Activated naive CD8-positive, alpha-beta T cell treated with anti-CD3 and anti-CD28 coated beads, Interleukin-2, amount 10 ng/mL, durations not matched to agents 7 days and 5 days (primary cell): ENCODE measurements at places on chromosomes 3 and 15. TPM values are rescaled to one million over a fixed set of nuclear protein-coding genes. Genes with fewer than 3 reads are reported as not detected.
A peak's percentile ranks its signal among the peaks of the same experiment; 100 is the strongest.

The MTFMT gene
- 21.3 TPM for total RNA-seq

The MOBP gene
- not detected for total RNA-seq

The RAB7A gene
- 197 TPM for total RNA-seq

The CEMIP gene
- total RNA-seq: 0.23 TPM

The NEK10 gene
- 0.67 TPM for total RNA-seq

The MAPKAPK3 gene
- 195 TPM for total RNA-seq

The DENND4A gene
- 50.4 TPM for total RNA-seq

The ATP13A5 gene
- total RNA-seq: not detected

The A4GNT gene
- total RNA-seq: not detected

The TMCO5A gene
- not detected for total RNA-seq

The RABL3 gene
- 21.1 TPM for total RNA-seq

GRCh38 chr15:77069521-77070121 lies 1.3 kb downstream of the TSPAN3 start:
- peak overlapping the region; percentile 56 for H3K27ac ChIP-seq
- no peaks in the 10 kb centered on the region for H3K27me3 ChIP-seq
- H3K36me3 ChIP-seq: peaks cover 4% of the 10 kb centered on the region
- H3K4me1 ChIP-seq: peaks cover 17% of the 10 kb centered on the region
- H3K4me3 ChIP-seq: peak overlapping the region; percentile 76

GRCh38 chr3:149516920-149517319 lies 42.4 kb downstream of the TM4SF4 start:
- DNase-seq: no peak
- H3K27ac ChIP-seq: no peak overlapping the region
- no peak overlapping the region for H3K4me3 ChIP-seq
- no peaks in the 10 kb centered on the region for H3K36me3 ChIP-seq
- peaks cover 3% of the 10 kb centered on the region for H3K4me1 ChIP-seq
- peaks cover 8% of the 10 kb centered on the region for H3K27me3 ChIP-seq

GRCh38 chr3:77605308-77605707 lies 565.4 kb downstream of the ROBO2 start:
- DNase-seq: no peak
- no peaks in the 10 kb centered on the region for H3K4me1 ChIP-seq
- no peaks in the 10 kb centered on the region for H3K36me3 ChIP-seq
- H3K27ac ChIP-seq: no peak overlapping the region

DNA sequence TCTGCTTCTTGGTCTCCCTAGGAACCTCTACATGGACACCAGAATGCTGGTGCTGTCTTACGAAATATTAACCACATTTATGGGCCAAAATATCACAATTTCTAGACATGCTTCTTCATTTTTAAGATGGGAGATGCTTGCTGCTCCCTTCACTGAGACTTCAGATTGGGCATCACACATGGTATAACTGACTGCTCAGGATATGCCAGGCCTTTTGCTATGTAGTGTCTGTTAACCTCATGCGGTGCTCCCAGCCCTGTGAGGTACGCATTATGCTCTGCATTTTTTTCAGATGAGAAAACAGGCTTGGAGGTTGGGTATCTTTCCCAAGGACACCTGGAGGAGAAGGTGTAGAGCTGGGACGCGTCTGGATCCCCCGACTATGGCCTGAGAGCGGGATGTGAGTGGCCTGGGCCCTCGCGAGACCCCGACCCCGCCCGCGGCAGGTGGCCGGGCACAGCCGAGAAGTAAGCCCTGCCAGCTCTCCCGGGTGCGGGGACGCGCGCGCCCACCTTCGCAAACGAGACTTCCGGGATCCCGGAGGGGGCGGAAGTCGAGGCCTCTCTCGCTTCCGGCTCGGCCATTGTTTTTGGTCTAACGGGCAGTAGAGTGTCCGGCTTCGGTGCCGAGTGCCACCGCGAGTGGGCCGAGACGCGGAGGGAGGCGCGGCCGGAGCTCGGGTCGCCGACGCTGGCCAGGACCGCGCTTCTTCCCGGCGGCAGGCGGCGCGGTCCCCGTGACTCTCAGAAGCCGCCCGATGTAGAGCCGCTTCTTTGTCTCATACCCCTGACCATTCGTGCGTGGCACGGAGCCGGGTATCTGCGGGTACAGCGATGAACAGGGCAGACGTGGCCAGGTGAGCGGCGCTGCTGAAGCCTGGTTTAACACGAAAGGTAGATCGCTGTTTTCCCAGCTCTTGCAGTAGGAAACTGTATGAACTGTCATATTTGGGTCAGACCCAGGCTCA lies at the start of gene ZKSCAN7:
ZKSCAN7 (plus strand) TSS at position 568 of the 967 bp plus-strand sequence. CDS start 1,855 bp downstream, outside the sequence.
- peaks cover 11% of the 10 kb centered on the region for H3K4me1 ChIP-seq
- peak; percentile 75 for DNase-seq
- peak within 1 kb of the TSS; percentile 88 for H3K27ac ChIP-seq
- H3K4me3 ChIP-seq: peak within 1 kb of the TSS; percentile 92

- no peak overlapping the region for H3K27ac ChIP-seq
- no peak overlapping the region for H3K4me3 ChIP-seq
- no peak for DNase-seq
- peaks cover 7% of the 10 kb centered on the region for H3K27me3 ChIP-seq
- no peaks in the 10 kb centered on the region for H3K4me1 ChIP-seq
- no peaks in the 10 kb centered on the region for H3K36me3 ChIP-seq
Observed at GRCh38 chr15:100018191-100018590, 285.0 kb upstream of the LYSMD4 start.

- H3K27ac ChIP-seq: no peak overlapping the region
- DNase-seq: no peak
- H3K4me1 ChIP-seq: no peaks in the 10 kb centered on the region
- no peaks in the 10 kb centered on the region for H3K36me3 ChIP-seq
Observed at GRCh38 chr3:110391640-110392395, 679.8 kb upstream of the NECTIN3 start.

GRCh38 chr3:155739154-155739553 lies 5.7 kb downstream of the PLCH1 start:
- DNase-seq: no peak
- H3K27ac ChIP-seq: no peak overlapping the region
- no peaks in the 10 kb centered on the region for H3K36me3 ChIP-seq
- H3K4me3 ChIP-seq: no peak overlapping the region
- H3K4me1 ChIP-seq: peaks cover 5% of the 10 kb centered on the region

GRCh38 chr3:197353867-197354567 lies 55.6 kb upstream of the DLG1 start:
- H3K27me3 ChIP-seq: peaks cover 5% of the 10 kb centered on the region
- no peaks in the 10 kb centered on the region for H3K36me3 ChIP-seq
- no peak for DNase-seq
- H3K4me1 ChIP-seq: no peaks in the 10 kb centered on the region
- no peak overlapping the region for H3K27ac ChIP-seq

DNA sequence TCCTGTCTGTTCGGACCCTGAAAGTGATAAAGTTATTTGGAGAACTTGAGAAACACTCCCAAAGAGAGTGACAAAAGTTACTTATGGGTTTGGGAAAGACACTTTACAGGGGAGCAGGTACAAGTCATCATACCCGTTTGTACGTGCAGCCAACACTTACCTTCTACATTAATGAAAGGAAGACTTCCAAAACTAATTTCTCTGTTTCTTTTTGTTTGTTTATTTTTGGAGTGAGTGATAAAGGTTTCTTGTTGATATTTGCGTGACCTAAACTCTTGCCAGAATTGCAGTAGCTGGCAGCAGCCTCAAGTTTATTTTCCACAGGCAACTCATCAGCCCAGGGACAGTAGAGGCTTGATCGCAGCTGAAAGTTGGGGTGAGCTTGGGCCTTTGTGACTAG lies 8.4 kb downstream of the ABHD2 start:
- no peak overlapping the region for H3K27ac ChIP-seq
- no peaks in the 10 kb centered on the region for H3K27me3 ChIP-seq
- H3K36me3 ChIP-seq: peaks cover 14% of the 10 kb centered on the region
- DNase-seq: no peak

DNA sequence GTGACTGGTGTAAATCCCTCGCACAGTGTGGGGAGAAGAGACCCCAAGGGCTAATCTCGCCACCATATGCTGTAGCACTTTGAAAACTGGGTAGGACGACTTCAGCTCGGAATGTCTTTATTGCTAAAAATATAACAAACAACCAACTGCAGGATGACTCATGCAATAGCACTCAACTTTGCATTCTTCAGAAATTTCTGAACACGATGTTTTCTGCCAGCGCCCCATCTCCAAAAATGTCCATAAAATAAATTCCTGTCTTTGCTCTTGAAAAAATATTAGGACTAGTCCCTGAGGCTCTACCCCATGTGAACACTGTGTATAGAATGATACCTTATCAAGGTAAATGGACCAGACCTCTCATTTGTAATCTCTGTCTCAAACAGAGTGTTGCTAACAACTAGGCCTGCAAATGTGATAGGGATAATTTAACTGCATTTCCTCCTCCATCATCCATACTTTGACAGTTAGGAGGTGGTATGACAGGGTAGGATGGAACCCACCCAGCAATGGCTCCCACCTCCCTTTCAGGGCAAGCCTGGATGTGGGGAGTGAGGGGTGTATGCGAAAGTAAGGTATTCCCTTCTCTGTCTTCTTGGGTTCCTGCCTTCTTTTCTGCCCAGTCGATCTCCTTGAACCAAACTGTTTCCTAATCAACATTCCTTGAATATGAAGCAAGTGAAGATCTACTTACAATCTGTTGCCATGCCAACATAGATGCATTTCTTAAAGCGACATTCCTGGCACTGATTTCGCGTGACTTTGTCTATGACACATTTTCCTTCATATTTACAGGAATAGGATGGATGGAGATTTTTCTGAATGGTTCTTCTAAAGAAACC lies 201.1 kb downstream of the NR1D2 start:
- DNase-seq: no peak
- no peaks in the 10 kb centered on the region for H3K4me1 ChIP-seq
- peaks cover 2% of the 10 kb centered on the region for H3K27me3 ChIP-seq
- no peak overlapping the region for H3K4me3 ChIP-seq

- H3K27ac ChIP-seq: no peak overlapping the region
- no peaks in the 10 kb centered on the region for H3K4me1 ChIP-seq
- no peaks in the 10 kb centered on the region for H3K36me3 ChIP-seq
- DNase-seq: no peak
- H3K27me3 ChIP-seq: no peaks in the 10 kb centered on the region
Observed at GRCh38 chr15:26757141-26757540, 15.7 kb downstream of the GABRB3 start.

- H3K4me1 ChIP-seq: peaks cover 6% of the 10 kb centered on the region
- no peak overlapping the region for H3K27ac ChIP-seq
Observed at GRCh38 chr3:155179966-155180757, 100.0 kb downstream of the MME start.

GRCh38 chr3:36714343-36715086 lies 49.8 kb downstream of the DCLK3 start:
- no peaks in the 10 kb centered on the region for H3K36me3 ChIP-seq
- H3K4me1 ChIP-seq: no peaks in the 10 kb centered on the region
- H3K27ac ChIP-seq: no peak overlapping the region
- no peak for DNase-seq

DNA sequence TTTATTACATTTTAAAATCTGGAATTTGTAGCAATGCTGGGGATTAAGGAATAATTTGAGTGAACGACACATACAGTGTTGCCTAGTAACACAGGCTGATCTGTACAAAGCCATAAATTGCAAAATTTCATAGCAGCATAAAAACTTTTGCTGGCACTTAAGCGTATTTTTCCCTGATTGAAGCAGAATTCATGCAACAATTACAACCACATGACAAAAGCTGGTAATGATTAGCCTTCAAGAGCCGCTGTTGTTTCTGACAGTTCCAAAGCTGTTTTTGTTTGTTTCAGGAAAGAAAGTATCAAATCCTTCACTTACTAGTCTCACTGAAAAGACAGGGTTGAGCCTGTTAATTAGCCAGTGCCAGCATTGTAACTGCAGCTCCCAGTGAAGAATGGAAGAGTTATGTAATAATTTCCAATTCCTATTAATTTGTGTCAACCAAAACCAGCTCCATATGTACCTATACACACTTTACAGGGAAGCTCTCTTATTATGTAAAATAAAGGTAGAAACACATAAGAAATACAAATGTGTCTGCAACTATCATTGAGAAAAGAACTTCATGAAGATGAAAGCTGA lies 60.7 kb downstream of the AGTR1 start:
- no peak for DNase-seq
- H3K4me1 ChIP-seq: no peaks in the 10 kb centered on the region
- no peaks in the 10 kb centered on the region for H3K36me3 ChIP-seq
- no peak overlapping the region for H3K27ac ChIP-seq
- H3K4me3 ChIP-seq: no peak overlapping the region

GRCh38 chr3:124346487-124346886 lies 354.6 kb upstream of the ROPN1 start:
- no peaks in the 10 kb centered on the region for H3K36me3 ChIP-seq
- DNase-seq: no peak
- H3K27ac ChIP-seq: no peak overlapping the region
- H3K27me3 ChIP-seq: peaks cover 2% of the 10 kb centered on the region
